ENCODE measurements at places on chromosomes 2 and 18.
A peak's percentile ranks its signal among the peaks of the same experiment; 100 is the strongest.

DNA sequence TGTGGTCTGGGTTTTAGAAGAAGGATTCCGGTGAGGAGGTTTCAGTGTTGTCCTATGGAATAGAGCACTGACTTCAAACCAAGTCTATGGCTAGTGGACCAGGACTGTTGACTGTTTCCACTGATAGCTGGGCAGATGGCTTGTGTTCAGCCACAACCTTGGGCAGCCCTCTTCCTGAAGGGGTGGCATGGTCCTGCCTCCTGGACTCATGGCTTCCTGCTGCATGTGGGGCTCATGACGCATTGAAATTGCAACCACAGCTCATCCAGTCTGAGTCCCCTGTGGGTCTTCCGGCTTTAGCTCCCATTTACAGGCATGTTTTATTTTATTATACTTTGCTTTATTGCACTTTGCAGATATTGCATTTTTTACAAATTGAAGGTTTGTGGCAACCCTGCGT lies 105.0 kb downstream of the B3GNT2 start:
- no peak for DNase-seq

DNA sequence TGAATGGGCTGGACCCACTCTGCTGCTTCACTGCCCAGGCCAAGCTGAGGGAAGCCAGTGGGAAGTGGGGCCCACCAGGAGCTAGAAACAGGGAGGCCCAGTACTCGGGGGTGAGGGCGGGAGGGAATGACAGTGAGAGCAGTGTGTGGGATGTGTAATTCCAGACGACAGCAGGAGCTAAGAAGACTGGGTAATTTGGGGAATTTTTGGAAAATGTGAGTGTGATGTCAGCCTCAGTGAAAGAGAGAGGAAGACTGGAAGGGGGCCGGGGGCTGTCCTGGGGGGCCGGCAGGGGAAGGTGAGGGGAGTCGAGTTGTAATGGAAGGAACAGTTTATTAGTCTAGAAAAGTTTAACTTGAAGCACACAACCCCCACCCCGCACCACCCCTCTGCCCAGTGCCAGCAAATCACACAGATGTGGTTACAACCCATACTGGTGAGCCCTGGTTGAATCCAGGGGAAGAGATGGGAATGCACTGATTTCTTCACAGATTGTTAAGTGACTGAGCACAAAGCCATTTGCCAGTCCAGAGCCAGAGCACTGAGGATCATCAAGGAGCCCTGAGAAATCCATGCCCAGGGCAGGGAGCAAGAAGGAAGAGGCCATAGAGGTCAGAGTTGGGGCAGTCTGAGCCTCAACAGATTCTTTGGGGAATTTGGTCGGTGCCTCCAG lies 76.7 kb upstream of the PKDCC start:
- no peak for DNase-seq

DNA sequence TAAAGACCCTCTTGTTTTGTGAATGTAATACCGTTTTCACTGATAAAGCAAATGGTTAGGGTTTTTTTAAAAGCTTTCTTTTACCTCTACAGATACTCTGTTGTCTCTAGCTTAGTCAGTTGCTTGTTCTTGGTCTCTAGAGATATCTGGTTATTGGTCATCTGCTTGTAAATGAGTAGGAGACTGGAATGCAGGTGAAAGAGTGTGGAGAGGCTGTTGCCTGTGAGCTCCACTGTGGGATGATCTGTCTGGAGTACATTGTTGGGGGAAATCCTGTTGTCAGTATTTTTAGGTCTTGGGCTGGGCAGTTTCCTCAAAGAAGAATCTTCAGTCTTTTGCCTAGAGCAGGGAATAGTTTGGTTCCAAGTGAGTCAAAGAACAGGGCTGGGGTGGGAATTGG lies 67.7 kb downstream of the SMCHD1 start:
- no peak for DNase-seq

GRCh38 chr2:75099521-75099922 lies 99.8 kb downstream of the TACR1 start:
- no peak for DNase-seq

- peak; percentile 82 for DNase-seq
Measured at GRCh38 chr2:68251187-68251854, 1.0 kb downstream of the PPP3R1 start.

GRCh38 chr2:199147216-199147615 lies 310.5 kb downstream of the SATB2 start:
- no peak for DNase-seq

DNA sequence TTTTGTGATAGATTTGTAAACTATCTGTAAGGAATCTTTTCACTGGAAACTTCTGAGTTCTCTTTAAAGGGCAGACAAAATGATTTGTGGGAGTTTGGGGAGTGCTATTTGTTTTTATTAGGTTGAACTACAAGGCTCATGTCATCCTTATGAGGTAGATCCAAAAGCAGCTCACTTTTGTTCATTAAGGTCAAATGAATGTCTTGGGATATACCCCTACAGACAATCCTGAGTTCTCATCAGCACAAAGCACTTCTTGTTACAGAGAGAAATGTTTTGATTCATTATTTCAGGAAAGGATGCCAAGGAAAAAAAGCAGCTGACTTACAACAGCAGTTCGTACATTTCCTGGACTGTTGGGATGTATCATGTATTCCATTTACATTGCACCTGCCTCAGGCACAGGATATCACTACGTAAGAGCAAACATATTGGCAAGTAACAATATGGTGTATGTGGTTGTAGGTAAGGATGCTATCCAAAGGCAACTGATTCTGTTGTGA lies 68.9 kb downstream of the DCC start:
- DNase-seq = no peak

GRCh38 chr2:28329184-28329583 lies 63.5 kb upstream of the FOSL2 start:
- peak; percentile 24 for DNase-seq

DNA sequence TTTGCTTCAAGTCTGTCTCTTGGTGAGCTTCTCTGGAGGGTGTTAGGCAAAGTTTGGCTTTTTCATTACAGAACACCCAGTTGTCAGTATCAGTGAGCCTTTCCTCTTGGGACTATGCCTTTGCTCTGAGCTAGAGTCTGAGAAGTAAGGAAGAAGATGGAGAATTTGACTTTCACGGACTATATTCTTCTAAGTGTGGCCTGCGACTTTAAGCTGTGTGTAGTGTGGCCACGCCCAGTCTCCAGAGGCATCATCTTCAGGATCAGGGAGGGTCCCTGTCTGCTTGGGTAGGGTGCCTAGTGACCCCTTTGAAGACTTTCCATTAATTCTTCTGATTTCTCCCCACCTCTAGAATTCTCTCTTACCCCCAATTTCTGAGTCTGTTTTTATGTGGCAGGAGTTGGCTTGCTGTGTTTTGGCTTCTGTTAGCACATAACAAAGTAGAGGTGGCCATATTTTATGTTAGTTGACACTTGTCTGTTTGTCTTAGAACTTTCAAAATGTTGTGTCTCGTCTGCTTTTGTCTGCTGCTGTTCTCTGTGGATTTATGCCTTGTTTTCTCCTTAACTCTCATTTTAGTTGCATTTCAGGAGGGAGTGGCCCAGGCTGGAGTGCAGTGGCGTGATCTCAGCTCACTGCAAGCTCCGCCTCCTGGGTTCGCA lies 8.6 kb downstream of the PLEKHB2 start:
- DNase-seq = no peak

DNA sequence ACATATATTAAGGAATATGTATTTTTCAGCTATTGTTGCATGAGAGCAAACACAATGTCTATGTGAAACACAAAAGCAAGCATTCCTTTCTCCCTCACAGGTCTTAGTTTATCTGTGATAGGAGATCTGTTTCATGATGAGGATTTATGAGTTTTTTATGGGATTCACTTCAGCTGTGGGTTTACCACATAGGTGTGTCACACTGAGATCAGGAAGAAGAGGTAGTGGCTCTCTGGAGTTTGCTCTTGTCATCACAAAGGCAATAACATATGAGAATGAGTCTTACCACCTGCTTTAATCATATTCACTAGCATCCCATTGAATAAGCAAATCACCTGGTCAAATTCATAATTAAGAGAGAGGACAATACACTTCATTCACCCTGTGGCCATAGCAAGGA lies 960.3 kb upstream of the SLC39A10 start:
- no peak for DNase-seq

DNA sequence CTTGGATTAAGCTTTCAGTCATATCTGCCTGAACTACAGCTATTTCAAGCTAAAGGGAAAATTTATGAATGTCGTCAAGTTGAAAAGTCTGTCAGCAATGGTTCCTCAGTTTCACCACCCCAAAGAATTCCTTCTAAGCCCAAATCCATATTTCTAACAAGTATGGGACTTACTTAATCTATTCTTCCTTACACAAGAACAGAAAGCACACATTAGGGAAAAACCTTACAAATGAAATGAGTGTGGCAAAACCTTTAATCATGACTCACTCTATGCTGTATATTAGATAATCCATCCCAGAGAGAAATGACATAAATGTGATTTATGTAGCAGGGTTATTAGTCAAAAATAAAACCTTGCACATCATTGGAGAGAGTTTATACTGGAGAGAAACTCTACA lies 78.9 kb downstream of the RAB31 start:
- no peak for DNase-seq

GRCh38 chr2:149612122-149612521 lies 24.5 kb upstream of the MMADHC start:
- DNase-seq = no peak

GRCh38 chr18:8238507-8238906 lies 370.7 kb upstream of the RAB12 start:
- no peak for DNase-seq

GRCh38 chr18:40249390-40250080 lies 1705.5 kb upstream of the PIK3C3 start:
- DNase-seq = no peak

DNA sequence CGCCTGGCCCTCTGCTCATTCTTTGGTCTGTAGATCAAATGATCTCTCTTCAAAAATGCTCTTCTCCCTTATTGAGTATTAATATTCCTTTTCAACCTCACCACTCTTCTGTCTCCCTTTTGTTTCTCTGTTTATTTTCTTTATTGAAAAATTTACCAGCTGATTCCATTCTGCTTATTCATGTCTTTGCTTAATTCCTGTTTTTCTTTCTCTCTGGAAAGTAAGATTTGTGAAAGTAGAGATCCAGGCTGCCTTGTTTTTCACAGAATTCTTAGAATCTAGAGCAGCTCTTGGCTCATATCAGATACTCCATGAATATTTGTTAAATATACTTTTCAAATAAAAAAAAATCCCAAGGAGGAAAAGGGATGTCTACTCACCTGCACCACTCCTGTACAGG lies 157.0 kb downstream of the DOCK10 start:
- no peak for DNase-seq

DNA sequence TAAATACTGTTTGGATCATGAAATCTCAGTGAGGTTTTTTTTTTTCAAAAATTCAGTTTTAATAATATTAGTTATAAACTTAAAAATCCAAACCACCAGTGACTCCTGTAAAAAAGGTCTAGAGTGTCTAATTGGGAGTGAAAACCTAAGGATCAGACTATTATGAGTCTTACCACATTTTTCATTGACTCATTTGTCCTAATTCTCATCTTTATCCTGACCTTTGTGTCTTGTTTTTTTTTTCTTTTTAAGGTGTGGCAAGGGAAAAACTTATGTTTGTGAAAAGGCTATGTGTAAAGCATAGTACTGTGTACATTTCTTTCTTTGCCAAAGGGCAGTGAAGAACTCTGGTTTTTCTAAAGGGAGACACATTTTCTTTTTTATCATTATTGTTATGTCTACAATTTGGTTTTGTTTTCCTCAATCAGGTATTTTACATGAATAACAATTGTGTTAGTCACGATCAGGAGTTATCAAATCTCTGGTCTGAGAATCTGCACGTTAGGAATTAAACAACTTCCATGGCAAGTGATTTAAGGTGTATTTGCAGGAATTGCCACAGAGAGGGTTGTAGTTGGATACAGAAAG lies 52.6 kb downstream of the RHBDD1 start:
- no peak for DNase-seq

DNA sequence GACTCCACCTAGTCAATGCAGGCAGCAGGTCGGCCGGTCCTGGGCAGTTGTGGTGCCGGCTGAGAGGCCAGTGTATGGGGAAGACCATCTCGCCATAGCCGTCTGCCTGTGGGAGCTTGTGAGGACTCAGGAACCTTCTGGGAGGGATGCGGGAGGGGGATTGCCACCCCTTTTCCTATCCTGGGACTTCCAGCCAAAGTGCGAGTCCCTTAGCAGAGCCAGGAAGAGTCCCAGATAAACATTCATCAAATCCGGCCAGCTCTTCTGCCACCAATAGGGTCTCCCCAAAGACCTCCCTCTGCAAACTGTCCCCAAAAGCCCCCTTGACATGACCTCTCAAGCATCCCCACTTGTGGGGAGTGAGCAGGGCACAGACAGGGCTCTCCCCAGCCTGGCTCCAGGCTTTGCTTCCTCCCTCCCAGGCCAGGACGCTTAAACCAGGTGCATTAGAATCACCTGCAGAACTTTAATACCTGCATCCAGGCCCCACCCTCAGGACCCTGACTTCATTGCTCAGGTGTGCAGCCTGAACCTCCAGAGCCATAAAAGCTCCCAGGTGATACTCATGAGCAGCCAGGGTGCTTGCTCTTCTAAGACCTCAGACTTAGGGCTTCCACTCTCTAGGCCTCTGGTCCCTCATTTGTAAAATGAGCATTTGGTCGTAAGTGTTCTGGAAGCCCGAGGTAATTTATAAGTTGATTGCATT lies 159.3 kb downstream of the CAPN13 start:
- DNase-seq = no peak

DNA sequence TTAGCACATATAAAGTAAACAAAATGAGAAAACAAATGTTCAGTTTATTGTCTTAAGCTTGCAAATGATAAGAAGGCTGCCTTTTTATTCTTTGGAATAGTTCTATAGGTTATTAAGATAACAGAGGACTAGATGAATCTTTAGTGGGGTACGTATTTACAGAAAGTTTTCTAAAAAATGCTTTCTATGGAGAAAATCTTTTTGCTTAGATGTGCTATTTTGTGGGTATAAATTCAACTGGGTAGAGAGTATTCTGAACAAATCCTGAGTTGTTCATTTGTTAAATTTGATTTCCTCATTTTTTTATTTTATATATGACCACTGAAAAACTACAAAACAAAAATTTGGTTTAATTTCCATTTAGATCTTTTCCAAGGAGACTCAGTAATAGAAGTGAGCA lies 566.9 kb downstream of the PLCL1 start:
- DNase-seq = no peak

DNA sequence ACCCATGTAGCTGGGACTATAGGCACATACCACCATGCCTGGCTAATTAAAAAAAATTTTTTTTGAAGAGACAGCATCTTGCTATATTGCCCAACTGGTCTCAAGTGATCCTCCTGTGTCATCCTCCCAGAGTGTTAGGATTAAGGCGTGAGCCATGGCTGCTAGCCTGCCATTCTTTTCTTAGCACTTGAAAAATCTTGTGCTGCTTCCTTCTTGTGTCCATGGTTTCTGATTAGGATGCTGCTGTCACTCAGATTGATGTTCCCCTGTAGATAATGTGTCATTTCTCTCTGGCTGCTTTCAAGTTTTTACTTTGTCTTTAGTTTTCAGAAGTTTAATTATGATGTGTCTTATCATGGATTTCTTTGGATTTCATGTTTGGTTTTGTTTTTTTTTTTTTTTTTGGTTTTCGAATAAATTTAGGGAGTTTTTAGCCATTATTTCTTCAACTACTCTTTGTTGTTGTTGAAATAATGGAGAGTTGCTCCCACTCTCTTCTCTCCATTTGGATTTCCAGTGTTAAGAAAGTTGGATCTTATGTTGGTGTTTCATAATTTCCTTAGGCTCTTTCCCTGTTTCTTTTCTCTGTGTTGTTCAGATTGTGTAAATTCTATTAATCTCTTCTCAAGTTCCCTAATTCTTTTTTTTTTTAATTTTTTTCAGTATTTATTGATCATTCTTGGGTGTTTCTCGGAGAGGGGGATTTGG lies 2.5 kb downstream of the ATP9B start:
- DNase-seq = no peak
